ENCODE measurements at places on chromosomes 6 and 20.

GRCh38 chr20:49559411-49560081 is 8.4 kb downstream of the PTGIS start:
- no peak for DNase-seq

DNA sequence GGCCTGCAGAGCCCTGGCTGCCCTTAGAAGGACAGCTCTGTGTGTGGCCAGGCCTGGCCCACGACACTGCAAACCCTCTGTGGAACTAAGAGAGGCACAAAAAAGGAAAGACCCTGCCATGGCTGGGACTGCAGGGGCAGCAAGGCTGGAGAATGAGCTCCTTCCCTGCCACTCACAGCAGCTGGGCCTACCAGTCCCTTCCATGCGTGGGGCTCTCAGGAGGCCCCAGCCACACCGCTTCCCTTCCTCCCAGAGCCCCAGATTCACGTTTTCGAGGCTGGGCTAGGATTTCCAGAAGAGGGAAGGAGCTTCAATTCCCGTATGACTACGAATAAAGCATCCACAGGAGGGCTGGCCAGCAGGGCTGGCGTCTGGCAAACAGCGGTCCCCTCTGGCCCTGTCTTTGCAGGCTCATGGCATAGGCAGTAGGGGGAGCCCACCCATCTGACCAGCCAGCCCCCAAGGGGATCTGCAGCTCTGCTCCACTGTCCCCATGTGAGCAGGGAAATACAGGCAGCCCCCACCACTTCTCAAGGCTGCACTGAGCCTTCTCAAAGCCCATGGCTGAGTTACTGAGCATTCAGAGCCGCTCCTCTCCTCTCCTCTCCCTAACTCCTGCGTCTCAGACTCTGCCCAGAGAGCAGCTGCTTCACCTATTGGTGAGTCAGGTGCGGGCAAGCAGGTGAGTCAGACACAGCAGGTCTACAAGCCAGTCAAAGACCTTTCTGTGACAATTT is 53.1 kb downstream of the NINL start:
- no peak for DNase-seq

GRCh38 chr6:140879946-140880345 is 1252.8 kb upstream of the GJE1 start:
- peak; percentile 8 for DNase-seq

GRCh38 chr6:2175825-2176224 is 69.6 kb downstream of the GMDS start:
- no peak for DNase-seq

- DNase-seq, result no peak
Observed at GRCh38 chr20:58838174-58838573, 12.5 kb downstream of the GNAS-AS1 start.

DNA sequence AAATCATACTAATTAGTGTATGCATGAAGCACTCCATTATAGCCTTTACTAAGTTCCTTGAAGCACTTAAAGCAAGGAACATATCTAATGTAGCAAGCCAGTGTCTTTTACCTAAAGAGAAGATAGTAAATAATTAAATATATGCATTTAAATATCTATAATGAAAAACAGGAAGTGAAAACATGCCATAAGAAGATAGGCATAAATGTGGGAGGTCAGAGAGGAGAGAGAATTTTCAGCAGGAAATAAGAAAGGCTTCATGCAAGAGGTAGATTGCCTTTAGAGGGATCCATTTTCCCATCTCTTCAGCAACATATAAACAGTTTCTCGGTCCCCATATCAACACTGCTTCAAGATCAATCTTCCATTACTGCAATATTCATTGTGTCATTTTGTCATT is 599.8 kb downstream of the FRK start:
- no peak for DNase-seq

DNA sequence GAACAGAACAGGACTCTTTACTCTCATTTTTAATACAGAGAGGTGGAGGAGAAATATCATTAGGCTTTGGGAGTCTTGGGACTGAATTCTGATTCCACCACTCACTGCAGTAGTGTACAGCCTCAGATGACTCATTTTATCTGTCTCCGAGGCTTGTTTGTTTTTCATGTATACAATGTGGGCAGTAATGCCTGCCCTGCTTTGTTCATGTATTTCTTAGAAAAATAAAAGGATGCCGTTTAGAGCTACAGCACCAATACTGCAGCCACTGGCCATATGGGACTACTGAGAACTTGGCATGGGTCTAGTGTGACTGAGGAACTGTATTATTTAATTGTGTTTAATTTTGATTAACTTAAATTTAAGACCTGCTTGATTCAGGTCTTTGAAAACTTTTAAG is 41.2 kb upstream of the JAG1 start:
- peak; percentile 72 for DNase-seq

DNA sequence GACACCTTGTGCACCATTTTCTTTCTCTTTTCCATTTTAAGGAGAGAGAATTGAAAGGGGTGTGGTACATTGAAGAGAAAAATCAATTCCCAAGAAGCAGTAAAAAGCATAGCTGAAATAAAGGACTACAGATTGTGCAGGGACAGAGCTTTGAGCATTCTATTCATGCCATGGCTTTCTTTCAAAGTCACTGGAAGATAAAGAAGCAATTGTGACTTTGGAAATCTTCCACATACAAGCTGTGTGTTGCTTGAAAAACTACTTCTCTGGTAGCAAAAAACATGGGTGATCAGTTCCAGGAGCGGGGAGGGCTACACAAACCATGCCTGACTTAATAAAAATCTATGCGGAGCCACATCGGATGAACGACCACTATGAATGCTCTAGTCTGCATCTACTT is 230.2 kb upstream of the THEMIS start:
- no peak for DNase-seq

DNA sequence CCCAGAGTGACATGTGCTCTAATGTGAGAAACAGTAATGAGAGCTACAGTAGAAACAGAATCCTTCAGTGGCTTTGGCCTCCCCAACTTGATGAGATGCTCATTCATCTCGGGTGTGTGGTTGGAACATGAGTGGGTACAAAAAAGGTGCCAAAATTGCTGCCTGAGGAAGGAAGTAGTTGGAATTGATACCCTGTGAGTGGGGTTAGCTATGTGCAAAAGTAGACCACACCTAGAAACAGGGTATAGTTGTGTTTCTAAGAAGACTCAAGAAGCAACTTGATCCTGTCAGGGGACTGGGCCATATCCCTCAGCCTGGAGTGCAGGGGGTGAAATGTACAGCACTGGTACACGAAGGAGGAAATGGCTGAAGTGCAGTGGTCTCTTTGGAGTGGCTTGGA is 206.4 kb upstream of the SUPT3H start:
- DNase-seq, result no peak

DNA sequence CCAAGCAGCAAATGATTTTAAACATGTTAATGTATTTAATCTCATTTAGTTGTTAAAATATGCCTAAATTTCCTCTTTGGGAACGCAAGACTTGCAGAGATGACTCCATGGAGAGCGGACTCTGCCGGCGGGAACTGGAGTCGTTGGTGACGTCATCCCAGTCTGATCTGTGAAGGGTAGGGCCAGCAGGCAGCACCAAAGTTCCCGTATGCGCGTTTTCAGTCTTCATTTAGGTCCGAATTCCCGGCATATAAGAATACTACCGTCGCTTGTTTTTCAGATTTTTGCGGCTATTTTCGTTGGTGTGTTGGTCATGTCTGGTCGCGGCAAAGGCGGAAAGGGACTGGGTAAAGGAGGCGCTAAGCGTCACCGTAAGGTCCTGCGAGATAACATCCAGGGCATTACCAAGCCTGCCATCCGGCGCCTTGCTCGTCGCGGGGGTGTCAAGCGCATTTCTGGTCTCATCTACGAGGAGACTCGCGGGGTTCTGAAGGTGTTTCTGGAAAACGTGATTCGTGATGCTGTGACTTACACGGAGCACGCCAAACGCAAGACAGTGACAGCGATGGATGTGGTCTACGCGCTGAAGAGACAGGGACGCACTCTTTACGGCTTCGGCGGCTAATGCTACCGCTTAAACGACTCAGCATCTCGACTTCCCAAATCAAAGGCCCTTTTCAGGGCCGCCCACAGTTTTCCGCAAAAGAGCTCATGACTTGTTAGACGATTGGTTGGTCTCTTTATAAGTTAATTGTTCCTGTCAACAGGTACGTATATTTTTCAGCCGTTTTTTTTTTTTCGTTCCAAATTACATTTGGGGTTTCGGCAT is 117.3 kb downstream of the HFE start:
- peak; percentile 92 for DNase-seq

All from A549 (cell line).